ENCODE measurements at places on chromosomes 3 and 15.

- DNase-seq = no peak
These were observed 20.9 kb upstream of the CEMIP start for GRCh38 chr15:80758130-80758745.

DNA sequence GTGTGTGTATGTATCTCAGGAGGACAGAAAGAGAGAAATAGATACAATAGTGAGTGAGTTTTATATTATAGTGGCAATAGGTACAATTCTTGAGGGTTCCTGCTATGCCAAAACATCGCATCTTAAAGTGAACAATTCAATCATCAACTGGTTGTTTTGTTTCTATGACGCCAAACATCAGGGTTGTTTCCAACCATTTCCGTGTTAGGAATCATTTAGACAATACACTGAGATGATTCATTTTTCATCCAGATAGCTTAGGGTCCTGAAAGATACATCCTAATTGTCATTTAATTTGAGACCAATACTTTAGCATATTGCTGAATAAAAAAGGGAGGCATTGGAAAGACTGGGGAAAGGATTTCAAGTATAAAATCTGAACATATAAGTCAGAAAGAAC, 472.2 kb downstream of the MCTP2 start:
- DNase-seq = no peak

- DNase-seq = no peak
These were observed 576.3 kb downstream of the NTRK3 start for GRCh38 chr15:87680208-87680607.

DNA sequence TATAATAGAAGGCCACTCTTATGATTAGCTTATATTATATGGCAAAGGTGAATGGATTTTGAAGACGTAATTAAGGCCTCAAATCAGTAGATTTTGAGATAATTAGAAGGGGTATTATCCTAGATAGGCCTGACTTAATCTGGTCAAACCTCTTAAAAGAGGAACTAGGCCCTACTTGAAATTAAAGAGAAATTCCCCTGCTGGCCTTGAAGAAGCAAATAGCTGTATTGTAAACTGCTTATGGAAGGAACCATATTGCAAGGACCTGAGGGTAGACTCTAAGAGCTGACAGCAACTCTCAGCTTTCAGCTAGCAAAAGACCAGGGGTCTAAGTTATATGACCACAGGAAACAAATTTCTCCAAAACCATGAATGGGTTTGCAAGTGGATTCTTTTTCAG, 219.0 kb upstream of the ONECUT1 start:
- no peak for DNase-seq

GRCh38 chr3:67384760-67385397, 269.5 kb downstream of the SUCLG2 start:
- DNase-seq = peak; percentile 12

DNA sequence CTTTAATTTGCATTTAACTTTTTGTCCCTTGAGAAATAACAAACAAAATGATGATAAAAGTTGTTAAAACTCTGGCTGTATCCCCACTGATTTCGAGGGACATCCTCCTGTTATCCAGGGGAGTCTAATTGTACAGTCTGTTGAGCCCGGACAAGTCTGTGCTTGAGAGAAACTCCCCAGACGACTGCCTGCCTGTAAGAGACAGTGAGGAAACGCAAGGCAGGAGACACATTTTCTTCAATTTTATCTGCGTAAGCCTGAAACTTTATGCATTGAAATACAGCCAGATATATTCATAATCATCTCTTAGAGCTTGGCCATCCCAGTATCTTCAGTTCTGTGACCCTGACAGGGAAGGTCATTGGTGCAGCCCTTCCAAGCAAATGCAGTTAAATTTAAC, 97.7 kb downstream of the ROBO2 start:
- DNase-seq = no peak

GRCh38 chr3:66910266-66911055, 87.6 kb upstream of the KBTBD8 start:
- DNase-seq = no peak

Data from stimulated activated CD4-positive, alpha-beta T cell treated with anti-CD3 and anti-CD28 coated beads, Interleukin-1b, Interleukin-23, amount 100 ng/mL, for 4 hours (primary cell).